Activated CD4-positive, alpha-beta T cell treated with anti-CD3 and anti-CD28 coated beads, Interleukin-2, amount 10 ng/mL, durations not matched to agents 24 days and 14 days (primary cell): ENCODE measurements at places on chromosomes 11 and 22.

- peaks cover 2% of the 10 kb centered on the region for H3K27me3 ChIP-seq
- H3K4me1 ChIP-seq = peaks cover 2% of the 10 kb centered on the region
- no peak for DNase-seq
- no peaks in the 10 kb centered on the region for H3K36me3 ChIP-seq
These were observed 63.5 kb upstream of the ZC3H12C start for GRCh38 chr11:110029714-110030113.

- no peak overlapping the region for H3K27ac ChIP-seq
- H3K36me3 ChIP-seq = peaks cover 50% of the 10 kb centered on the region
- H3K4me3 ChIP-seq = no peak overlapping the region
- no peak for DNase-seq
- no peaks in the 10 kb centered on the region for H3K4me1 ChIP-seq
These were observed 8.6 kb downstream of the IGHMBP2 start for GRCh38 chr11:68912254-68912653.

DNA sequence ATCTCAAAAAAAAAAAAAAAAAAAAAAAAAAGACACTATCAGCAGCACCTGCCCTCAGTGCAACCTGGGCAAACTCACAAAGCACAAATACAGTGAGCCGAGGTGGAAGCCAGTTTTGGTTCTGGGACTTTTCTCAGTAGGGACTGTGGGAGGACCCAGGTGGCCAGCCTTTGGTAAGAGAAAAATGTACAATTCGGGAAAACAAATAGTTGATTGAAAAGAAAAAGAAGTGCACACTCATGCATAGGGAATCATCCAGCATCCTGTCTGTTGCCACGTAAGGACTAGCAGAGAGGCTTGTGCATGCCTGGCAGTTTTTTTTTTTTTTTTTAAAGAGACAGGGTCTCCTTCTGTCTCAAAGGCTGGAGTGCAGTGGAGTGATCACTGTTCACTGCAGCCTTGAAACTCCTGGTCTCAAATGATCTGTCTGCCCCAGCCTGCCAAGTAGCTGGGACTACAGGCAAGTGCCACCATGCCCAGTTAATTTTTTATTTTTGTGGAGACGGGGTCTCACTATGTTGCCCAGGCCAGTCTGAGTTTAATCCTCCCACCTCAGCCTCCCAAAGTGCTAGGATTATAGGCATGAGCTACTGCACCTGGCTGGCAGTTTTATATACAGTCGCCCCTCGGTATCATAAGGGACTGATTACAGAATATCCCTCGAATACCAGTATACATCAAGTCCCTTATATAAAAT, 36.7 kb downstream of the TPST2 start:
- no peak overlapping the region for H3K4me3 ChIP-seq
- H3K27me3 ChIP-seq = no peaks in the 10 kb centered on the region
- no peak for DNase-seq
- H3K36me3 ChIP-seq = peaks cover 14% of the 10 kb centered on the region

GRCh38 chr11:115678942-115679341, 174.7 kb upstream of the CADM1 start:
- no peak overlapping the region for H3K27ac ChIP-seq
- H3K27me3 ChIP-seq = no peaks in the 10 kb centered on the region
- DNase-seq = no peak
- no peaks in the 10 kb centered on the region for H3K4me1 ChIP-seq

- no peak overlapping the region for H3K4me3 ChIP-seq
- DNase-seq = no peak
- peaks cover 30% of the 10 kb centered on the region for H3K4me1 ChIP-seq
These were observed 83.7 kb downstream of the TRAF6 start for GRCh38 chr11:36426226-36426848.
